Posterior vena cava (tissue), 2 donors: ENCODE measurements at places on chromosomes 6 and 20. TPM values are rescaled to one million over a fixed set of nuclear protein-coding genes. Genes with fewer than 3 reads are reported as not detected.

DNA sequence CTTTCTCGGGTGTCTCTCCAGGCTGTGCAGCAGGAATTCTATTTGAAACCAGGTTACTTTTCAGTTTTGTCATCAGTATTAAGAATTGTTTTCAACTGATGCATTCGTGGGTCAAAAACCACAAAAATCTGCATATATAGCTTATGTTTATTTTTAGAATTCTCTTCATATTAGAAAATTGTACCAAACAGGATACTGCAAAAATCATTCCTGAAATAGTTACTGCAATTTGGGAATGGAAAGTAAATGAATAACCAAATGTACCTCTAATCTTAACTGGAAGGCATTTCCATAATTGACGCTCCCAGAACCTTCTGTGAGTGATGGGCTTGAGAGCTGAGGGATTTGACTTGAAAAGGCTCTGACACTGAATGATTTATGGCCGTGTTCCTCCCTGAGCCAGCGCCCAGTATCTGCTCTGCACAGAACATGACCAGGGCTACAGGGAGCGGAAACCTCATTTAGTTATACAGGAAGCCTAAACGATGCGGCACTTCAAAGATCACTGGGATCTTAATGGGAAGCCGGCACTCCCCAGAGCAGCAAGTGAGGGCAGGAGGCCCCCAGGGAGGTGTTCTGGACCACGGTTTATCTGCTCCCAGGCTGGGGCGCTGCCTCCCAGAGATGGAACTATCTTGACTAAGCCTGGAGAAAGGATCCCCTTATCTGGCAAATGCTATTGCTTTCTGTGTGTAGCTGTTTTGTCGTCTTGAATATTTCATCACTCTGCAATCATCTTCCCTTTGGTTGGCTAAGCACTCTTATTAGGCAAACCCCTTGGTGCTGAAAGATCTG, 446.0 kb downstream of the QKI start:
- no peak for DNase-seq

DNA sequence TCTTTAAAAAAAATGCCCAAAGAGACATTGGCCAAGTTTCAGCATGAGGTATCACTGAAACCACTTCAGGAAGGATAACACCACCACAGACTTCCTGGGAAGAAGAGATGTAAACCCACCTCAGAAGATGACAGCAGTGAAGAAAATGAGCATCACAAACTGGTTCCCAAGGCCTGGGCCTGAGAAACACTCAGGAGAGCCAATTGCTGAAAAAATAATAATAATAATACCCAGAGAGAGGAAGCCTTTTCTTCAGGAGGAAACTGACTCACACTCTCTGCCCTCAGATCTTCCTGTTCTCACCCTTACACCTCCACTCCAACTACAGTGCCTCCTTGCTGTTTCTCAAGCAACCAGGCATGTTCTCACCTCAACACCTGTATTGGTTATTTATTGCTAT, 68.1 kb upstream of the MAFB start:
- DNase-seq: no peak

RUNX2 gene
- 1.00 TPM for total RNA-seq

PIGT gene
- 120 TPM for total RNA-seq

EFCAB8 gene
- total RNA-seq: 0.28 TPM

DNA sequence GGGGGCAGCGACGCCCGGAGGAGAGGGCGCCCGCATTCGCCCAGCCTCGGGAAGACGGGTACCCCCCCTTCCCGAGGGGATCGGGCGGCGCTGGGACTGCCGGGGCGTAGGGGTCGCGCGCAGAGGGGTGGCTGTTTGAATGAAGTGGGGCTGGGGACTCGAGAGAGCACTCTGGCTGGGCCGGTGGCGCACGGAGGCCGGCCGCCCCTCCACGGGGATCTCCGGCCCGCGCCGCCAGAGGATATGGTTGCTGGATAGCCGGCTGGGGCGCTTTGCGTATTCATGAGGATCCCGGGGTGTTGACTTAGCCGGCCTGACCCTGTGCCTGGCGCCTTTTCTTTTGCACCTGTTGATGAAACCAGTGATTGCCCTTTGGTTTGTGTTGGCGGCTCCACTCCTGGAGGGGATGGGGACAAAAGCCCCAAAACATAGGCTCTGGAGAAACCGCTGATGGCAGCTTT, 469 bp downstream of the SYNJ2 start:
- DNase-seq: peak; percentile 82

DNA sequence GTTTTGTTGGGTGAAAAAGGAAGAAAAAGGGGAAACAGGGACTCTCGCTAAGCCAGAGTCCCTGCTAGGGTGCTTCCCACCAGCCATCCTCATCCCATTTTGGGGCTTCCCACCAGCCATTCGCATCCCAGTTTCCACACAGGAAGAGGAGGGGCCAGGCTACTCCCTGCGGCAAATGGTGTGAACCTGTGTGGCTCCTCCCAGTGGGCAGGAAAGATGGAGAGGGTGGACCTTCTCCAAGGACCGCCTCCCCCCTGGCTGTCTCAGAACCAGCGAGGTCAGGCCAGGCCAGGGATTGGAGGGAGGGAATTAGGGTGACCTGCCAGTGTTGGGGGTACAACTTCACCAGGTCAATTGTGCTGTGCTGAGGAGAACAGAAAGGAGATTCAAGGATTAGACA, 326.9 kb downstream of the PACRG start:
- DNase-seq: no peak

DNA sequence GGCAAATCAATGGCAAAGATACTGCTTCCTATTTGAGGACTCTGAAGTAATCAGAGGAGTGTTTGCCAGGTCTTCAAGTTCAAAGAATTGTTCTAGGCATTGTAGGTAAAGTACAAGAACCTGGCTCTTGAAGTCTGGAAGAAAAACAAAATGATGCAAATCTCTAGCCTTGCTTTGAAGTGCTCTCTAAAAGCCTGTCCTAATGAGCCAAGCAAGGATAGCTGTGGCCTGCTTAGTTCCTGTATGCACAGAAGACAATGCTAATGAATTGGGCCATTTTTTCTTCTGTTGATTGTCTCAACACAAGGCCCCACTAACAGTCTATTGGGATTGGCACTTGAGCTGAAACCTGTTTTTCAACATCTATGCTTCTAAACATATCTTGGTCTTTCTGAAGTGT, 165.0 kb upstream of the POU3F2 start:
- DNase-seq: no peak

DNA sequence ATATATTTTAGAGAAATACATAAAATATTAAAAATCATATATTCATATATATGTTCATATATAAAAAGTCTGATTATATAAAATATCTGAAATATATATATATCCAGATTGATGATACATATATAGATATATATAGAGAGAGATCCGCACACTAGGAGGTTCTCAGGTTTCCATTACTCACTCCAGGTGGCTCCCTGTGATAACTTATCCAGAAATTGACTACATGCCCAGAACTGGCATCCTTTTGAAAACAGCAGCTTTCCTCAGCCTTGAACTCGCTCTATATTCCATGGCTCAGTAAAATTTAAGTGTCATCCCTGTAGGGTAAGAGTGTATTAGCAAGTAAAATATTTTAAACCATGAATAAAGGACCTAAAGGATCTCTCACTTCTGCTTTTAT, 206.8 kb downstream of the TINAG start:
- DNase-seq: no peak

TAGAP gene
- 2.3 TPM for total RNA-seq

RREB1 gene
- total RNA-seq: 28.8 TPM

SIRT5 gene
- total RNA-seq: 8.9 TPM

DNA sequence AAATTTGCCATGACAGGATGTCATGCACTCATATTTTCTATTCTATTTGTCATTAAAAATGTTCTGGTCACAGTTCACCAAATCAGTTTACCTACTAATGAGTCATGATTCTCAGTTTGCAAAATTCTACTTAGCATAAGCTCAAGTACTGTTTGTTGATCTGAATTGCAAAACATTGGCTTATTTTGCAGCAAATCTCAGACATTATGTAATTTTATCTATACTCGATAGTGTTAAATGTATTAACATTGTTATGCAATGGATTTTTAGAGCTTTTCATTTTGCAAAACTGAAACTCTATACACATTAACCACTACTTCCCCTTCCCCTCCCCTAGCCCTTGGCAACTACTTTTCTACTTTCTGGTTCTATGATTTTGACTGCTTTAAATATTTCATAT, 213.8 kb upstream of the ZFP64 start:
- no peak for DNase-seq

DNA sequence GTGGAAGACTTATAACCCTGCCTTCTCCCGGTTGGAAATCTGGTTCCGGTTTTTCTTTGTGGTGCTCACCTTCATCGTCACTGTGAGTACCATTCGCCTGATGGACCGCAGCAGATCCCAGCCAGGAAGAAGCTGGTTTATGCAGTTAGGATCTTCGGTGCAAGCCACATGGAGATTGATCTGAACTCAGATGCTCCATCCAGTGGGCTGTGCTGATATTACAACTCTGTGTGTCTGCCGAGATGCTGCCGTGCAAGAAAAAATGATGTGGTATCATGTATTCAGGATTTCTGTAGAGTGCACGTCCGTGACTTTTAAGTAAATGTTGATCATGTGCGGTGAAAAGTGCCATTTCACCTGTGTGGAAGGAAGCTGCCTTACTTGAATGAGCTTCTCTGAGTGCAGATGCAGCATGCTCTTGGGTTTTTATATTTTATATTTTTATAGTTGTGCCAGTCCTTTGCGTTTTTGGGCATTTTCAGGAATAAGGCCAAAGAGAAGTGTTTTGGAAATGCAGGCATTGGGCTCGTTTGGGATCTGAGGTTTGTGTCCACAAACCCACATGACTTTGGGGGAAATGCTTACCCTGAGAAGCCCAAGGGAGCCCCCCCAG, 39.2 kb downstream of the DYNLT1 start:
- no peak for DNase-seq

BPIFB1 gene
- total RNA-seq: not detected

UST gene
- 19.4 TPM for total RNA-seq

GRCh38 chr20:46939031-46939965, 44.7 kb downstream of the EYA2 start:
- no peak for DNase-seq
